ENCODE measurements at places on chromosomes 5 and 9. TPM values are rescaled to one million over a fixed set of nuclear protein-coding genes. Genes with fewer than 3 reads are reported as not detected.
A peak's percentile ranks its signal among the peaks of the same experiment; 100 is the strongest.

The FAM221B gene
- not detected for total RNA-seq

DNA sequence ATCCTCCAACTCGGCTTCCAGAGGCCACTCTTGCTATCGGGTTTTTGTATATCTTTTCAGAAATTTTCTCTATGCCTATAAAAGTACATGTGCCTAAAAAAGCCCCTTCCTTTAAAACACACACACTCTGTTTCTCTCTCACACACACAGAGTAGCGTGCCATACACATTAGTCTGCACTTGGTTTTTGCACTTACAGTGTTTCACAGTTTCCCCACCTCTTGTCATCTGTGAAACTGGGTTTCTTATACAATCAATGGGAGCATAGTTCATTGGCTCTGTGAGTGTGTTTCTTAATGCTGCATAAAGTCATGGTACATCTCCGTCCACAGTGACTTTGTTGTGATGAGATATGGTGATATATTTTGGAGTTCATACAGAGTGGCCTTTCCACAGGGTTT, 664 bp upstream of the IGFBPL1 start:
- H3K4me1 ChIP-seq, result no peaks in the 10 kb centered on the region
- H3K36me3 ChIP-seq, result no peaks in the 10 kb centered on the region
- no peak overlapping the region for H3K27ac ChIP-seq
- no peak for DNase-seq
- peaks cover 2% of the 10 kb centered on the region for H3K27me3 ChIP-seq

- H3K27ac ChIP-seq, result peak within 1 kb of the TSS; percentile 44
- H3K27me3 ChIP-seq, result no peaks in the 10 kb centered on the region
- H3K4me3 ChIP-seq, result peak within 1 kb of the TSS; percentile 64
- no peaks in the 10 kb centered on the region for H3K36me3 ChIP-seq
- peaks cover 40% of the 10 kb centered on the region for H3K4me1 ChIP-seq
Measured at GRCh38 chr9:124776954-124777648, at the start of gene OLFML2A. TSS of gene OLFML2A (plus strand) at chr9:124777133. CDS start at chr9:124777271, 138 bp downstream.

- H3K4me3 ChIP-seq, result no peak overlapping the region
- H3K36me3 ChIP-seq, result no peaks in the 10 kb centered on the region
- no peak overlapping the region for H3K27ac ChIP-seq
- no peaks in the 10 kb centered on the region for H3K4me1 ChIP-seq
- peaks cover 36% of the 10 kb centered on the region for H3K27me3 ChIP-seq
Measured at GRCh38 chr9:99357575-99357974, 135.5 kb downstream of the SEC61B start.

DNA sequence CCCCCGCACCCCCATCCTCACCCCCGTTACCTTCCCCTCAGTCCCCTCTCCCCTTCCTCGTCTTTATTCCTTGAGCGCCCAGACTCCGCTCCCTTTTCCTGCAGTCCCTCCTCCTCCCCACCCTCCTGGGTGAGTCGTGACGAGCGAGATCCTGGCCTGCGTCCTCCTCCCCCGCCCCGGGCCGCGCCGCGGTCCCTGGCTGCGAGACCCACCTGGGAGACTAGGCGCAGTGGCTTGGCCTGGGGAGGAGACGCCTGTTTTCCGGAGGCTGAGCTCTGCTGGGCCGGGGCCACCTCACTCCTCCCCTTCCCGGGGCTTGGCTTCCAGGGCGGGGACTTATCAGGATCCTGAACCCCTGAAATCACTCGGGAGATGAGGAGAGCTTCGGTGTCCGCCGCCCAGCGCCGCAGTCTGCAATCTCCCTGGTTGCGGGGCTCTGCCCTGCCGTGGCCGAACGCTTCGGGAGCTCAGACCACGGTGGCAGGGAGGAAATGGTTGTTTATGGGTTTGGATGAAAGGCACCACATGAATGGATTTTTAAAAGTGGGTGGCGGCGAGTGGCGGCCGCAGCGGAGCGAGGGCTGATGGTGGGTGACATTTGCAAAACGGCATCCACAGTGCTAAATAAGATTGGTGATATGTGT, 984 bp downstream of the STXBP1 start:
- H3K4me1 ChIP-seq, result peaks cover 24% of the 10 kb centered on the region
- no peaks in the 10 kb centered on the region for H3K27me3 ChIP-seq
- H3K36me3 ChIP-seq, result no peaks in the 10 kb centered on the region
- no peak for DNase-seq
- peak overlapping the region; percentile 36 for H3K27ac ChIP-seq

GRCh38 chr9:117114768-117115167, 300.1 kb downstream of the ASTN2 start:
- no peak overlapping the region for H3K27ac ChIP-seq
- DNase-seq, result no peak
- H3K27me3 ChIP-seq, result no peaks in the 10 kb centered on the region

The SLC34A1 gene
- total RNA-seq, result not detected

The CAPSL gene
- total RNA-seq, result not detected

DNA sequence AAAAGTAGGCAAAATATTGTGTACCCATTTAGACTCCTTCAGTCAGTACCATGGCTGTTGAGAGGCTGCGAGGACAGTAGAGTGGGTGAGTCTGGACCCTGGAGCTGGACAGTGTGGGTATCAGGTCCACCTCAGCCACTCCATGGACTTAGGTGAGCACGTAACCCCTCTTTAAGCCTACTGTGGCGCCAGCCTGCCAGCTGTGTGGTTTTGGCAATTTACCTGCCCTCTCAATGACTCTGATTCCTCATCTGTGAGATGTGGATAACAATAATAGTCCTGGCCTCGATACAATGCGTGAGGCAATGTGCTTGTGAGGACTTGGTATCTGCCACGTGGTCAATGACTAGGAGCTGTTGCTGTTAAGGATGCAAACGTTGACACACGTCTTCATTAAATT, 17.9 kb downstream of the SLC1A3 start:
- H3K36me3 ChIP-seq, result no peaks in the 10 kb centered on the region
- H3K4me1 ChIP-seq, result no peaks in the 10 kb centered on the region
- no peak for DNase-seq
- no peaks in the 10 kb centered on the region for H3K27me3 ChIP-seq

- no peak for DNase-seq
- no peak overlapping the region for H3K27ac ChIP-seq
- H3K27me3 ChIP-seq, result no peaks in the 10 kb centered on the region
- peaks cover 18% of the 10 kb centered on the region for H3K36me3 ChIP-seq
Measured at GRCh38 chr9:35728041-35728971, 3.7 kb downstream of the TLN1 start.

DNA sequence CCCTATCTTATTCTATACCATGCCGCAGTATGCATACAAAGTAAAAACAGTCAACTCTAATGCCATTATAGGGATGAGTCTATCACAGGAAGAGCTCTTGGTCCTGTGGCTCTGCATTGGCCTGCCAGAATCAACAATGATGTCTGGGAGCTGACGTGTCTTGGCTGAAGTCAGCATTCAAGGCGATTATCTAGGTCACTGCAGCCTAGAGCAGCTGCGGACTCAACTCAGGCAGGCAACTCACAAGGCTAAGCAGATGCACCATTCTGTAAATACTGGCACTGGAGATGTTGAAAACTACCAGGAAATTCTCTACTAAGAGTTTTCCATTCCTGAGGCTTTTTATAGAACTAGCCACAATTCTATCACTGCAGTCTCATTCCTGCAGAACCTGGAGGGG, 13.3 kb downstream of the SPATA9 start:
- H3K4me3 ChIP-seq, result no peak overlapping the region
- no peaks in the 10 kb centered on the region for H3K27me3 ChIP-seq
- peaks cover 1% of the 10 kb centered on the region for H3K4me1 ChIP-seq

- H3K4me1 ChIP-seq, result no peaks in the 10 kb centered on the region
- no peaks in the 10 kb centered on the region for H3K36me3 ChIP-seq
- H3K4me3 ChIP-seq, result no peak overlapping the region
- H3K27me3 ChIP-seq, result peaks cover 11% of the 10 kb centered on the region
- DNase-seq, result no peak
Measured at GRCh38 chr5:60277941-60278340, 384.4 kb upstream of the PDE4D start.

The MTMR12 gene
- 27.3 TPM for total RNA-seq

The PRRX2 gene
- total RNA-seq, result 25.5 TPM

- H3K27ac ChIP-seq, result no peak overlapping the region
- no peaks in the 10 kb centered on the region for H3K36me3 ChIP-seq
- H3K27me3 ChIP-seq, result no peaks in the 10 kb centered on the region
- no peaks in the 10 kb centered on the region for H3K4me1 ChIP-seq
- H3K4me3 ChIP-seq, result no peak overlapping the region
Measured at GRCh38 chr5:81909677-81910076, 62.1 kb upstream of the ATG10 start.

The CCDC171 gene
- total RNA-seq, result 2.6 TPM

DNA sequence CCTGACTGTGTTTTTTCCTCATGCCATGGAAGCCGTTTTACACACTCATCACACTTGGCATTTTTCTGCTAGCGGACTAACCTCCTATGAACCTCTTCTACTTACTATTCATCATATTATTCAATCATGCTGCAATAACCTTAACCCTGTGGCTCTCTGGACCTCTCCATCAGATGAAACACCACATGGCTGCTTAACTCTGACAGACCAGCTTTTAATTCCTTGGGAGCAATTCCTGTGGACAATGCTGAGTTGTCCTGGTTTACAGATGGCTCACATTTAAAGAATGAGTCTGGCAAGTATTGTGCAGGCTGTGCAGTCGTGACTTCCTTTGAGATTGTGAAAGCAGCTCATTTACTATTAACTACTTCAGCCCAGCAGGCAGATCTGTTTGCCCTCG, 9.0 kb downstream of the OR1J1 start:
- DNase-seq, result no peak
- no peak overlapping the region for H3K4me3 ChIP-seq
- H3K36me3 ChIP-seq, result no peaks in the 10 kb centered on the region
- no peak overlapping the region for H3K27ac ChIP-seq
- H3K27me3 ChIP-seq, result peaks cover 32% of the 10 kb centered on the region

DNA sequence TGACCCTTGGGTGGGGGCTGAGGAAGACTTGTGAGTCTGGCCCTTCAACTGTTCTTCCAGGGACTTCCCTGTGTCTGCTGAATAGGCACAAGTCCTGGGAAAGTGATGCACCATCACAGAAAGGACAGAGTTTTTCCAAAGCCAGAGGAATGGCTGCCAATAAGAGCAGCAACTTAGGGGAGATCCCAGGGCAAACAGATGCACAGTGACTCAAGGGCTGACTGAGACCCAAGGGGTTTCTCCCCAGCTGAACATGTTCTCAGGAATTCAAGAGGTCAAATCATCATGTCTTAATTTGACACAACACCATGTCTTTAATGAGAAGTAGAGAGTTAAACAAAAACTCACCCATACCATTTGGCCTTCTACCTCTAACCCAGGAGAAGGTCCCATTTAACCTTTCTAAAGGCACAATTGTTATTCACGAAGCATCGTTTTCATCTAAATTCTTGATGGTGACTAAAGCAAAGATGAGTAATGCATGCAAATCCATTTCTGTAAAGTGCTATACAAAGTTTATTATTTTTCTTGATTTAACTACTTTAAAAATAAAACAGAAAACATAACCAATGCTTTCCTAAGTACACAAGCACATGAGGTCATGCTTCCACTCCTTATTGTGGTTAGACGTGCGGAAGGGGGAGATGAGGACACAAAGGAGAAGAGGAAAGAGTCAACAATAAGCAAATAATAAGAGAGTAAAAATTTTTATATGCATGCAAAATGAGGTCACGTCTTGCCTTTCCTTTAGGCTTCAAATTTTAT, 324.1 kb downstream of the PLK2 start:
- no peaks in the 10 kb centered on the region for H3K36me3 ChIP-seq
- no peak for DNase-seq
- no peaks in the 10 kb centered on the region for H3K4me1 ChIP-seq
- H3K27me3 ChIP-seq, result no peaks in the 10 kb centered on the region
- no peak overlapping the region for H3K27ac ChIP-seq

DNA sequence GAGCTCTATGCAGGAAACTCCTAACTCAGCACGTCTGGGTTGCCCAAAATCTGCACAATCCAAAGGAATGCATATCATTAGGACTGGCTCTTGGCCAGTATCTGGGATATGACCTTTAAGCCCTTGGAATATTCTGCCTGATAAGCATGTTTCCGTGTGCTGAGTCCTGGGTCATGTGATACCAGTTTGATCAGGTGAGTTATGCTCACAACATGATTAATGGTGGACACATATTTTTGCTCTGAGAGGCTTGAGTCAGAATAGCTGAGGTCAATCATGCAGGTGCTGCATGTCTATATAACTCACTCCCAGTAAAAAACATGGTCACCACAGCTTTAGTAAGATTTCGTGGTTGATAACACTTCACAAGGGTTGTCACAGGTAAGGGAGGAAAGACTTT, 408.8 kb downstream of the YTHDC2 start:
- H3K36me3 ChIP-seq, result no peaks in the 10 kb centered on the region
- H3K27ac ChIP-seq, result no peak overlapping the region
- no peak overlapping the region for H3K4me3 ChIP-seq
- no peak for DNase-seq
- no peaks in the 10 kb centered on the region for H3K4me1 ChIP-seq

DNA sequence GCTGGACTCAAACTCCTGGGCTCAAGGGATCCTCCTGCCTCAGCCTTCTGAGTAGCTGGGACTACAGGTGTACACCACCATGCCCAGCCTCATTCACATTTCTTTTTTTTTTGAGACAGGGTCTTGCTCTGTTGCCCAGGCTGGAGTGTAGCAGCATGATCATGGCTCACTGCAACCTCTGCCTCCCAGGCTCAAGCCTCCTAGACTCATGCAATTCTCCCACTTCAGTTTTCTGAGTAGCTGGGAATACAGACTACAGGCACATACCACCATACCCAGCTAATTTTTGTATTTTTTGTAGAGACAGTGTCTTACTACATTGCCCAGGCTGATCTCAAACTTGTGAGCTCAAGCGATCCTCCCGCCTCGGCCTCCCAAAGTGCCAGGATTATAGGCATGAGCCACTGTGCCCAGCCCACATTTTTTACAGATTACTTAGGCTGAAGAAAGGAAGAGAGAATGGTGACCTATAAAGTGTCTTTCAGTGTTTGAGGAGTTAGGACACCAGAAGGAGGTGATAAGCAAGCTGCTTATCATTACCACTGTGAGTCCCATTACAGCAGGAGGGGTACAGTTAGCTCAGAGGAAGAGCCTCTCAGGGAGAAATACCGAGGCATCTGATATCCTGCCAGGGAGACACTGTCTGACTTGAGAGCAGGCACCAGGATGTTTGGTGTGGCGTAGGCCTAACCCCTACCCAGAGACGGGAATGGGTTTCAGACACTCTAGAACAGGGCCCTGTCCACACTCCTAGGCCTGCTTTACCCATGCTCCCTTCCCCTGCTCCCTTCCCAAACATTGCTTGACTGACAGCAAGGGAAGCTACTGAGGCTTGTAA, 9.7 kb downstream of the FAXDC2 start:
- no peak for DNase-seq
- no peak overlapping the region for H3K4me3 ChIP-seq
- H3K27me3 ChIP-seq, result no peaks in the 10 kb centered on the region
- peaks cover 6% of the 10 kb centered on the region for H3K4me1 ChIP-seq

The KIF4B gene
- 0.12 TPM for total RNA-seq

Data from HCT116 (cell line).